ENCODE measurements at places on chromosomes 13 and 19.

GRCh38 chr19:17473041-17473440, 2.7 kb downstream of the SLC27A1 start:
- DNase-seq, result no peak

DNA sequence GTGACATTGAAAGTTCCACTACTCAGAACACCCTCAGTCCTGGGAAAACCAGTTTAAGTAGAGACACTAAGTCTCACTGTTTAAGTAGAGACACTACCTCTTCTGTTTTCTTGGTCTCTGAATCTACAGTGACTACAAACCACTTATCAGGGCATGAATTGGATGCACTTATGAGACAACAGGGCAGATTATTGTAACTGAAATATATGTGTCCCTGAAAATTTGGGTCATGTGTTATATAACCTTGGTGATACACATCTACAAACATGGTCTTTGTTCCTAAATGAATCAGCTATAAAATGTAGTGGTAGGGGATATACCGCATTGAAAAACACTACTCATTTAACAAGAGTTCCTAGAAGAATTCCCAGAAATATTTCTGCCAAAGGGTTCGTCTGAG, 55.7 kb downstream of the SERP2 start:
- no peak for DNase-seq

DNA sequence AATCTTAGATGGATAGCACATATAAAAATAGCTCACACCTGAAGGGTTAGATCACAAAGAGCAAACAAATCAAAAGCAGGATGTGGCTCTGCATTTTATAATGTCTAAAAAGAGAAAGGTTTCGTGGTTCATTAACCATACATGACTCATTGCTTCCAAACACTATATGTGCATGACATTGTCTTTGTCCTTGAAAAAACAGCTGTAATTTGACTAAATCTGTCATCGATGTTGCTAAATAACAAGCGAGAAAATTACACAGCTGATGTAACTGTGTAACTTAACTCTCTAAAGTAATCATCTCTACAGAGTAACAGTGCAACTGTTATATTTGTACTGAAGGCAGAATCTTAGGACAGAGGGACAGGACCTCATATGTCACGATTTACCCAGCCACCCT, 383.1 kb upstream of the GPC6 start:
- DNase-seq, result no peak

DNA sequence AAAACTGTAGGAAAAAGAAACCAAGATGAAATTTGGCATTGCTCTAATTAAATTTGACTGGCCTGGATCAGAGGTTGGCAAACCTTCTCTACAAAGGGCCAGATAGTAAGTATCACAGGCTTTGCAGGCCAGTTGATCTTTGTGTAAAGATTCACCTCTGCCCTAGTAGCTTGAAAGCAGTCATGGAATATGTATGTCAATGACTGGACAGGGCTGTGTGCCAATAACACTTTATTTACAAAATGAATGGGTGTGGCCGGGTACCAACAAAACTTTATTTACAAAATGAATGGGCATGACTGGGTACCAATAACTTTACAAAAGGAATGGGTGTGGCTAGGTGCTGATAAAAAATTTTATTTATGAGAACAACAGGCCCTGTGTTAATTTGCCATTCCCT, 20.0 kb downstream of the SIN3B start:
- DNase-seq, result no peak

- no peak for DNase-seq
Observed at GRCh38 chr19:7242601-7243258, 51.5 kb downstream of the INSR start.

GRCh38 chr13:27211771-27212364, 39.5 kb upstream of the RPL21 start:
- DNase-seq, result no peak

DNA sequence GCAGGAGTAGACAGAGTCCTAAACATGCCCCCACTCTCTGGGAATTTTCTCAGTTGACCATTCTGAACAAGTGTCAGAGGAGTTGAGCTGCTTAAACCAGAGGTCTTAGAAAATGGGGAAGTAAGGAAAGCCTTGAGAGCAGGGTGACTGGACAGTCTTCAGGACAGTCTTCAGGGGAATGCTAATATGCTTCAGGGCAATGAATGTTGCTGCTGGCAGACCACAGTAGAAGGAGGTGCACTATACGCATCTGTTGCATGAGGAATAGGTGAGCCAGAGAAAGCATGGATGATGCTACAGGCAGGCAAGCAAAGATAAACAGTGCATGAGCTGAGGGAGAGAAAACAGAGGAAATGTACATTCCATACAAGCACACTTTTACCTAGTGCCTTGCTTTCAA, 196.6 kb upstream of the GPR12 start:
- no peak for DNase-seq

- no peak for DNase-seq
Observed at GRCh38 chr19:19057317-19057716, 6.5 kb upstream of the SLC25A42 start.

GRCh38 chr13:43428545-43429296, 358.1 kb downstream of the ENOX1 start:
- DNase-seq, result no peak
